ENCODE measurements at places on chromosomes 6 and 20.

GRCh38 chr6:80179695-80180094 lies 73.2 kb downstream of the BCKDHB start:
- no peak for DNase-seq

- no peak for DNase-seq
Measured at GRCh38 chr6:135044639-135045038, 10.0 kb downstream of the HBS1L start.

DNA sequence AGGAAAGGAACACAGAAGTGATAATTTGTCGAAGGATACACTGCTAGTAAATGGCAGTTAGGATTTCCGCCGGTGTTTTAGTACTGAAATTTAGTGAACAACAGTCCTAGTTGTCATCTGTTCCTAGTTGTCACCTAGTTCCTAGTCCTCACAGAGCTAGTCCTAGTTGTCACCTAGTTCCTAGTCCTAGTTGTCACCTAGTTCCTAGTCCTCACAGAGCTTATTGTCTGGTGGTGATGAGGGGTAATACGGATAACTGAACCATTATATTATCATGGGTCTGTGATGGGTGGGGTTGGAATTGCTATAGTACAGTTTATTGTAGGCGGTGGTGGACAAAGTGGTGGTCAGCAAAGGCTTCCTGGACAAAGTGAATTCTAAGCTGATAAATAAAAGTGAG lies 1.8 kb downstream of the SNRNP48 start:
- no peak for DNase-seq

DNA sequence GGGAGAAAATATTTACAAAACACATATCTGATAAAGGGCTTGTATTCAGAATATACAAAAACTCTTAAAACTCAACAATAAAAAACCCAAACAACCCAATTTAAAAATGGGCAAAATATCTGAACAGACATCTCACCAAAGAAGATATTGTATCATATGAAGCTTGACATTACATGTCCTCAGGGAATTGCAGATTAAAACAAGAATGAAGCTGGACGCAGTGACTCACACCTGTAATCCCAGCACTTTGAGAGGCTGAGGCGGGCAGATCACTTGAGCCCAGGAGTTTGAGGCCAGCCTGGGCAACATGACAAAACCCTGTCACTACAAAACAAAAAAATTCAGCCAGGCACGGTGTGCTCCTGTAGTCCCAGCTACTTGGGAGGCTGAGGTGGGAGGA lies 135.4 kb upstream of the AKIRIN2 start:
- DNase-seq = no peak

DNA sequence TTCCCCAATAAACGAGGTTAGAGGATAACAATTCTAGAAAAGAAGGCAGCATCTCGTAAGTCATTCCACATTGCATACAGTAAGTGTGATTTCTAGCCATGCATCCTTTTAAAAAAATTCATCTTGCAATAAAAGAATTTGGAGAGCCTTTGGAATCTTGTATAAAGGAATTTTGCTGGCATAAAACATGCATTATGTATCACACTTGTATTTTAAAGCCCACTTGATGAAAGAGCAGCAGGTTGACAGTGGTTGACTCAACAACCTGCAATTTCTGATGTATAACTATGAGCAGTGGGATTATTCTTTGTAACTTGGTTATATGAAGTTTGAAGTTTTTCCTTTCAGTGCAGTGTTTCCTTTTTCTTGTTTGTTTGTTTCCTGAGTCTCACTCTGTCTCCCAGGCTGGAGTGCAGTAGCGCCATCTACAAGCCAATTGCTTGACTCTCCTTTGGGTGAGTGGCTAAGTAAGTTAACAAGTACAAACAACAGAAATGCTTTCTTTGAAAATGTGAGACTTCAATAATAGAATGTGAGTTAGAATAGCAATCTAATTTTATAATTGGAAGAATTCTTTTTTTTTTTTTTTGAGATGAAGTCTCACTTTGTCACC lies 39.9 kb downstream of the JARID2 start:
- DNase-seq = no peak

DNA sequence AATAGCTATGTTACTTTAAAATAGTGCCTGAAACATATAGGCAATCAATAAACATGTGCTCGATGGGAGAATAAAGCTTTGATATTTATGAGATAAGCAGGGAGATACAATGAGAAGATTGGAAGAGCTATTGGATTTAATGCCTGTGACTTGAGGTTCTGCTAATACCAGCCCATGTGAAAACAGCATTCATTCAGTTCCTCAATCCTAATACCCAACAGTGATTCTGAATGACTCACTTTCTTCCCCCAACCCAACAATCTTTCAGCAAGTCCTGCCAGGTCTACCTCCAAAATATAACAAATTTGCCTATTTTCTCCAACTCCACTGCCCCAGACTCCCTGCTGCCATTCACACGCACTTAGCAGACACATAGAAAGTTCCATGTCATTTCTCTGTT lies 26.6 kb upstream of the KLHL31 start:
- DNase-seq = no peak

GRCh38 chr6:57242505-57242904 lies 20.4 kb upstream of the RAB23 start:
- peak; percentile 28 for DNase-seq

GRCh38 chr6:29524444-29525310 lies 34.9 kb downstream of the UBD start:
- DNase-seq = no peak

DNA sequence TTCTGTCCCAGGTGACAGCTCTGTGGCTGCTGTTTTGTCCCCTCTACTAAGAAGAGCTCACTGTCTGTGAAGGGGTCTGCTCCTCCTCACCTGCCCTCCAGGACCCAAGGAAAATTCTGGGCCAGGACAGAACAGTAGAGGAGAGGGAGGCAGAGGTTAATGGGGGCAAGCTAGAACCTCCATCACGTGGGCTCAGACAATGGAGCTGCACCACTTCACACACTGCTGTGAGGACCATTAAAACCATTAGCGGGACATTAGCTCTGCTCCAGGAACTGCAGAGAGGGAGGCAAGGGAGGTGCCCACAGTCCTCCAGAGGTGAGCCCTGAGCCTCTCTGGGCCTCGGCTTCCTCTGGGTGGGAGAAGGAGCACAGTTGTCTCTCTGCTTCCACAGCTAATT lies 78.4 kb downstream of the NOL4L start:
- no peak for DNase-seq

DNA sequence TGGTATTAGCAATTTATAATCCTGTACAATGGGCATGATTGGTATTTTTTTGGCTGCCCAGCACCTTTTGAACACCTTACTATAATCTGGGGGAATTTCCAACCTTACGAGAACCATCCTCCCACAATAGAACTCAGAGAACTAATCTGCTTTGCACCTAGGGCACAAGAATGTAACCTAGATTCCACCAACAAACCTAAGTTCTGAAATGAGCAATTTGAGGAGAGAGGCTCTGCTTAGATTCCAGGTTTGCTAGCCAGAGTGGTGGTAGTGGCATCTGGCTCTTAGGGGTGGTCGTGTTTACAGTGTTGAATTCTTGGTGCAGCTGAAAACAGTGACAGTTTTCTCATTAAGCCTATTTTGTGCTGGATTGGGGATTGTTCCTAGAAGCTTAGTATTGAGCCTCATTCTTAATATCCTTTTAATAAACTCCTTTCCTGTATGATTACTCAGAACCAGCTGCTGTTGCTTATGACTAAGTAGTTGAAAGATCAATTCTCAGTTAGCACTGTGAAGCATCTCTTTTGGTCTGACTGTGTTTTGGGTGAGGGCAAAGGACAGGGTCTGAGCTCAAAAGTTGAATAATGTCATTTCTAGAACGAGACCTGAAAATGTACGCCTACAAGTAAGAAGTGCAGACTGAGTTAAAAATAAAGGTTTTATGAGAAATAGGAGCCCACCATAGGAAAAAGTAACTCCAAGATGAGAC lies 385.6 kb downstream of the CDKAL1 start:
- no peak for DNase-seq

GRCh38 chr6:157535340-157536222 lies 154.6 kb downstream of the ZDHHC14 start:
- DNase-seq = no peak

GRCh38 chr6:45591306-45591705 lies 213.6 kb upstream of the SUPT3H start:
- DNase-seq = no peak

- DNase-seq = no peak
Measured at GRCh38 chr6:89375427-89376267, 23.1 kb upstream of the UBE2J1 start.

- no peak for DNase-seq
Measured at GRCh38 chr6:30200551-30201281, 12.5 kb downstream of the TRIM26 start.

GRCh38 chr6:82374516-82374915 lies 10.9 kb downstream of the TPBG start:
- DNase-seq = no peak

- no peak for DNase-seq
Measured at GRCh38 chr20:57576002-57576401, 15.1 kb downstream of the PCK1 start.

DNA sequence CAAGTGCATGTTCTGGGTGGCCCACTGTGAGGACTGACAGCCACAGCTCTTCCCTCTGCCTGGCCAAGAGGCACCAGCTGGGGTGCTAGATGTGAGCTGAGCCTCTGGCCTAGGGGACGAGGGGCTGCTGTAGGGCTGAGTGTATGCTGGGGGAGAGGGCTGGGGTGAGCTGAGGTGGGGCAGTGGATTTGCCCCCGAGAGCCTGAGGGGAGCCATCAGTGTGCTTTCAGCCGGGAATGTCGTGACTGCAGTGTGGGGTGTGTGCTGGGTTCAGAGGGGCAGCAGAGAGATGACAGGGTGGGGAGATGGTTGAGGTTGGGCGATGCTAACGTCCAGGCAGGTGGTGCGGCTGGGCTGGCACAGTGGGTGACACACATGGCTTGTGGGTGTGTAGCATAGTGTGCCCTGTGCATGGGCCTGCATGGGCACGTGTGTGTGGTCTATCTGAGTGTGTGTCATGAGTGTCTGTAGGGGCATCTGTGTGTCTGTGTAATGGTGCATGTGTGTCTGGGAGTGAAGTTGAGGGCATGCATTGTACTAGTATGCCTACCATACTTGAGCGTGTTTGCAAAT lies 46.0 kb upstream of the BLCAP start:
- no peak for DNase-seq

- DNase-seq = no peak
Measured at GRCh38 chr20:53133125-53133524, 161.0 kb downstream of the TSHZ2 start.

- no peak for DNase-seq
Measured at GRCh38 chr20:10521836-10522235, 86.7 kb downstream of the SLX4IP start.

DNA sequence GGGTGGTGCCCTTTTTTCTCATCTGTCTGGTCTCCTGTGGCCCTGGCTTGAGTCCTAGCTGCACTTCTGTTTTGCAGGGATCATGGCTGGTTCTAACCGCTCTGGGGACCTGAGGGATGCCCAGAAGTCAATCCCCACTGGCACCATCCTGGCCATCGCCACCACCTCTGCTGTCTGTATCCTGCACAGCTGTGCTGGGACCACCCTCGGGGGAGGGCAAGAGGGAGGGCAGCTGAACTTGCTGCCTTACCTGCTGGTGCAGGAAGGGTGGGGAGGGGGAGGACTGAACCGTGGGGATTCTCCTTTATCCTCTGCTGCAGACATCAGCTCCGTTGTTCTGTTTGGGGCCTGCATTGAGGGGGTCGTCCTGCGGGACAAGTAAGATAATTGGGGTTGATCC lies 14.5 kb downstream of the SLC12A5 start:
- DNase-seq = no peak

GRCh38 chr20:62755817-62756724 lies 40.2 kb upstream of the MRGBP start:
- DNase-seq = no peak

DNA sequence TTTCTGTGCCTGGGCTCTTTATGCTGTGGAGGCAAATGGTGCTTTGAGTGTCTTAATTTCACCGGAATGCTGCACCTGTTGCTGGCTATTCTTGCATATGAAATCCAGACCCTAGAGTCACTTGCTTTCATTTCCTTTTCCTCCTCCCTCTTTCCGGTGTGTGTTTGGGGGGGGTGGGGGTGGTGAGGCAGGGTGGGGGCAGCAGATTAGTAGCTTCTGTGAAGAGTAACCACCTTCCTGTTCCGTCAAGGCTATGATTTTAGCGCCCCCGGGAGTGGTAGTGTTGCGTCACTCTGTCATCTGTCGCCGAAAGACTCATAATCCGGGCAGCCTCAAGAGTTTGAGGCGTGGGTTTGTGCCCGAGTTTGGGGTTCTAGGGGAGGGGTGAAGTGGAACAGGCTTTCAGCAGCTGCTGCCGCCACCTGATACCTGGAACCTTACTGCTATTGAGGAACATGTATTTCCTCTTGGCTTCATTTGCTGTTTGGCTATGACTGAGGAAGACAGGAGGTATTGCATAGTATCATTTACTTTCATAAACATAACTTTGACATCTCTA lies 49.1 kb downstream of the UTRN start:
- DNase-seq = no peak

- DNase-seq = no peak
Measured at GRCh38 chr6:100283285-100283684, 181.4 kb downstream of the SIM1 start.

DNA sequence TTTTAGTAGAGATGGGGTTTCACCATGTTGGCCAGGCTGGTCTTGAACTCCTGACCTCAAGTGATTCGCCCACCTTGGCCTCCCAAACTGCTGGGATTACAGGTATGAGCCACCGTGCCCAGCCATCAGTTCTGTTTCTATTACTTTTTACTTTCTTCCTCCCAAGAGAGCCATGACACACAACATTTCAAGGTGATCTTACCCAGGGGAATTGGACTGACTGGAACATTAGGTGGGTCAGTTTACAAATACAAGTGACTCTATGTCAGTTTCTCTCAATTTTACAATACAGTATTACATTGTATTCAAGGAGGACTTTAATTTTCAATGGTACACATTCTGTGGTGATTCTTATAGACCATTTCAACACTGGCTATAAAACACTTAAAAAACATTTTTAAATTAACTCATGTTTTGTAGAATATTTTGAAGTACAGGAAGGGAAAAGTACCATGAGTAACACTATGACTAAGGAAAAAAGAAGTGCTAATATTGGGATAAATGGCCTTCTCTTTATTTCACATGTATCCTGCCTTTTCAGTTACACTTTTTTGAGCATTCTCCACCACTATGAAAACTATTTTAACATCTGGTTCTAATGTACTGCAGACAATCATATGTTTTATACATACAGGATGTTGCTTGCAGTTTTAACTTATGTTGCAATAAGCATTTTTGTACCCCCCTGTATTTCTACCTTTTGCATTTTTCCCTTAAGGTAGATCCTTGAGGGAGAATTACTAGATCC lies 8.4 kb downstream of the TPBG start:
- DNase-seq = no peak

Data from smooth muscle cell of the brain vasculature (primary cell).